ENCODE measurements at places on chromosomes 13 and 19.

DNA sequence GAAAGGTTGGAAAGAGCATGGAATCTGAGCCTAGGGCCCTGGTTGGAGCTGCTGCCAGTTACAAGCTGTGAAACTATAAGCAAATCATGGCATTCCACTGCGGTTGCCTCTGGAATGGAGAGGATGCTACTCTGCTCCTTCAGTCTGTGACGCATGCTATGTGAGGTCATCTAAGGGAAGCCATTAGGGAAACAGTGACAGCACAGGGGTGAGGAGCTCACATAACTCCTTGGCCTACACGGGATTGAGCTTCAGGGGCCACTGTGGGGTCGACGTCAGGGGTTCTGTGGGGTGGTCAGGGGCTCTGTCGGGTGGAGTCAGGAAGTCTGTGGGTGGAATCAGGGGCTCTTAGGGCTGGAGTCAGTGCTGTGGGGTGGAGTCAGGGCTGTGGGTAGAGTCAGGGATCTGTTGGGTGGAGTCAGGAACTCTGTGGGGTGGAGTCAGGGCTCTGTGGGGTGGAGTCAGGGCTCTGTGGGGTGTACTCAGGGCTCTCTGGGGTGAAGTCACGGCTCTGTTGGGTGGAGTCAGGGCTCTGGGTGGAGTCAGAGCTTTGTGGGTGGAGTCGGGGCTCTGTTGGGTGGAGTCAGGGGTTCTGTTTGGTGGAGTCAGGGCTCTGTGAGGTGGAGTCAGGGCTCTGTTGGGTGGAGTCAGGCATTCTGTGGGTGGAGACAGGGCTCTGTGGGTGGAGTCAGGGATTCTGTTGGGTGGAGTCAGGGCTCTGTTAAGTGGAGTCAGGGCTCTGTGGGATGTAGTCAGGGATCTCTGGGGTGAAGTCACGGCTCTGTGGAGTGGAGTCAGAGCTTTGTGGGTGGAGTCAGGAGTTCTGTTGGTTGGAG lies 35.8 kb upstream of the MEDAG start:
- no peak for DNase-seq

- no peak for DNase-seq
These were observed 6.4 kb downstream of the ANGPTL4 start for GRCh38 chr19:8370176-8371010.

DNA sequence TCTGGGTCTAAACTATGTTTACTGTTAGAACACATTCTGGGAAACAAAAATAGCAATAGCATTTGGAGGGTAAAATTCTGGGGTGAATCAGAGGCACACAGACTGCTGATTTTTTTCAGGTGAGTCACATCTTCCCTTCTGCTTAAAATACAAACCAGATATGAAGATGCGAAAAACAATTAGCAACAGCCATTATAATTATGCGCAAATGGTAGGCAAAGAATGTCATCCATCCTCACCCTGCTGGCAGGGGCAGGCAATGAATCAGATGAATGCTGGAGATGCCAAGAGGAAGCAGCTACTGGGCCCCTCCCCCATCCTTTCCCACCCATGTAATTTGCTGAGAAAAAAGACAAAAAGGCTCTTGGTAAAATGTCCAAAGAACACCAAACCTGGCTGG lies 282.9 kb downstream of the KLF5 start:
- no peak for DNase-seq

DNA sequence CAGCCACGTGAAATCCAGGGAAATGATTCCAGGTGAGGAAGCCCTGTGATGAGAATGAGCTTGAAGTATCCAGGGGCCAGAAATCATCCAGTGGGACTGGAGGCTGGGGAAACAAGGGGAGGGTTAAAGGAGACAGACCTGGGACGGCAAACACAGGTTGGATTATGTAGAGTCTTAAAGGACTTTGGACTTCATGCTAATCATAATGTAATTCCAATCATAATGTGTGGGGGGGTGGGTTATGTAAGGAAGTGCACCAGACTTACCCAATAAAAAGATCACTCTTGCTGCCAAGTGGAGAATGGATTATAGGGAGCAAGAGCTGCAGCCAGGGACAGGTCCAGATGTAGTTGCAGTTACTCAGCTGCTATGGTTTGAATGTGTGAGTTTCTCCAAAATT lies 16.1 kb upstream of the CYSLTR2 start:
- DNase-seq: no peak

- DNase-seq: no peak
These were observed 5.3 kb upstream of the EPSTI1 start for GRCh38 chr13:42997381-42997780.
